ENCODE measurements at places on chromosomes 4 and X. TPM values are rescaled to one million over a fixed set of nuclear protein-coding genes. Genes with fewer than 3 reads are reported as not detected.

The NKX1-1 gene
- total RNA-seq: not detected

DNA sequence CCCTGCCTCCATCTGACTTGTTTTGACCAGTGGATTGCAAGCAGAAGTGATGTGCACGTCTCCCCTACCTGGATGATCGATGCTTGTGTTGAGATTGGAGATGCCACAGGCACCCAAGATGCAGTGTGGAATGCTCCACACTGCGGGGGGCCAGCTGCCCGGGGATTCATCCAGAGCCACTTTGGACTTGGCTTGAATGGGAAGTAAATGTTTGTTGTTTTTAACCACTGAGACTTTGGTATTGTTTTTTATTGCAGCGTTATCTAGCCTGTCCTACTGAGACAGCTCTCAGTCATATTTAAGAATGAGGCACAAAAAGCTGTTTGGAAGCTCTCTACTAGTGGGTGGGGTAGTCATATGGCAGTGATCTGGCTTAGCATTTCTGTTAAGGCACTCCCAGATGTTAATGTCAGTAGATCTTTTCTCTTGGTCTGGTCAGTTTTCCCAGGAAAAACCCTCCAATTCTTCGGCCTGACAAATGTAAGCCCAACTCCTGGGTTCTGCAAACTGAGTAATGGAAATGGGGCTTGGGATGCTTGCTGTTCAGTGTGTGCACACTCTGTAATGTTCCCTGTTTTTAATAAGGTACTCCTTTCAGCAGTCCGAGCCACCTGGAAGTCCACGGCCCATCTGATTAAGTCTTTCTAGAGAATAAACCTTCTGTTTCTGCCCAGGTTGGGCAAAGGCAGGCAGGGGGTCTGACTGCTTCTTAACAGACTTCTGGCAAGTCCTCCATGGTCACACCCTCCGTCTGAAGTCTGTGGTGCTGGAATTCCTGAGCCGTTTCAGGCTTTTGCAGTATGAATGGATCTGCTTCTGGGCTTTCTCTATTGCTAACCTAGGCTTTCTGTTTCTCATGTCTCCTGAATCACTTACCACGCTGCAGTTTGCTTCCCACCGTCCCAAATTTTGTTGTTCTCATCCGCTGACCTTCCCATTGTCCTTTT lies 74.8 kb downstream of the WWC2 start:
- DNase-seq: no peak

The PABPC5 gene
- 0.48 TPM for total RNA-seq

The GPR50 gene
- not detected for total RNA-seq

DNA sequence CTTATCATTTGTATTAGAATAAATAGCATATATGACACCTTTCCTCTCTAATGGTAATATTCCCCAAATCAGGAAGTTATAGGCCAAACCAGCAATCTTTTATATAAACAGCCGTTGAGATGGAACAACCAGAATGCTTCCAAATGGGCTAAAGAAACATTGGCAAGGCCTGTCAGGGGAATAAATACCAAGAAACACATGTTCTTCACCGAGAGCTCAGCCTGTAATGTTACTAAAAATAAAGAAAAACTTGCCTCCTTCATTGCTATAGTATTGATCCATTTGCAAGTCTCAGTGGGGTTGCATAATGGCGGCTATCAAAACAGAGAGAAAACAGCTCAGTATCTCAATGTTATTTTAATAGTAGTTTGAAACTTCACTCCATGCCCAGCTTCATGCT lies 104.9 kb downstream of the FAM13A start:
- no peak for DNase-seq

DNA sequence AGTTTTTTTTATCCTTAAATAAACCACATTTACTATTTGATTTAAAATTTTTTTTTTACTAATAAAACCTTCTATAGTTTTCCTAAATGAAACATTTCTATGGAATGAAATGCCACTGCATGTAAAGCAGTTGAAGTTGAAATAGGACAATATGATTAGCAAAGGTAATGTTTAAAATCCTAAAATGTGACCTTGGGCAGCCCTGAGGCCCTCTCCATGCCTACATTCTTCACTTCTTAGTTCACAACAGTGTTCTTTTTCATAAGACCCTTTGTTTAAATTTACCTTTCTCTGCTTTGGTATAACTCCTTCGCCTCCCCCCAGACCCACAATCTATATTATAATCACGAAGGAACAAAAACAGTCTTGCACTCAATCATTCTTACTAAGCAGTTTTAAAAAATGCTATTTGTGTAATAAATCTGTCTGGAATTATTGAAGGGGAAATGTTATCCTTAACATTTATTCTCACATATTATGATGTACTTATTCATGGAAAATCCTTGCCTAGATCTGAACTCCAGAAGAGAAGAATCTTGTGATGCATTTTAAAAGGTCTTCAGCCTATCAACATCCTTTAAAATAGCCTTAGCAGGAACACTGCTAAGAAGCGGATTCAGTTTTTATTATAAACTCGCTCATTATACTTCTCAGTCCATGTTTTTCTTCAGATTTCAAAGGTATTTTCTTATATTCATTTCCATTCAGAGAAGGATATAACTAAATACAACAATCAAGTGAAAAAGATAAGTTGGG lies 124.6 kb upstream of the NAP1L5 start:
- no peak for DNase-seq

The CDKL2 gene
- 0.13 TPM for total RNA-seq

DNA sequence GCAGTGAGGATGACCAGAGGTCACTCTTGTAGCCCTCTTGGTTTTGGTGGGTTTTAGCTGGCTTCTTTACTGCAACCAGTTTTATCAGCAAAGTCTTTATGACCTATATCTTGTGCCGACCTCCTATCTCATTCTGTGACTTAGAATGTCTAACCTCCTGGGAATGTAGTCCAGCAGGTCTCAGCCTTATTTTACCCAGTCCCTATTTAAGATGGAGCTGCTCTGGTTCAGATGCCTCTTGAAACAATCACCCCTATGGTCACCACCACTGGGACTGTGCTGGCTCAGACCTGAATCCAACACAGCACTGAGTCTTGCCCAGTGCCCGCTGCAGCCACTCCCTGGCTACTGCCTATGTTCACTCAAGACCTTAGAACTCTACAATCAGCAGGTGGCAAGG lies 49.4 kb downstream of the MCUB start:
- no peak for DNase-seq

The GAGE12J gene
- total RNA-seq: not detected

DNA sequence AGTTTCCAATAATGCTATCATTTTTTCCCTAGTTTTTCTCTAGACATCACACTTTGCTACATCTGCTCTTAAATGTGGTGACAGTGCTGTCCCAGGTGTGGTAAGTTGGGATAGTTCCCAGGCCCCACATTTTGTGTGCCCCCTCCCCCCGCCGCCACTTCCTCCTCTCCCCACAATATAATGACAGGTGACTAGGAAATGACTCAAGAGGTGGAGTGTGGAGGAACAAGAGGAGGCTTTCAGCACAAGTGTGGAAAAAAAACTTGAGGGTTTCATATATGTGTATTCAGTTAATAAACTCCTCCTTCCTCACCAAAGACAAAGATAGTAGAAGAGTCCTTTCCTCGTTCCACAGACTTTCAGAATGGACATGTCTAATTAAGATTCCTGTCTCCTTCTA lies 18.3 kb upstream of the IL21 start:
- no peak for DNase-seq

DNA sequence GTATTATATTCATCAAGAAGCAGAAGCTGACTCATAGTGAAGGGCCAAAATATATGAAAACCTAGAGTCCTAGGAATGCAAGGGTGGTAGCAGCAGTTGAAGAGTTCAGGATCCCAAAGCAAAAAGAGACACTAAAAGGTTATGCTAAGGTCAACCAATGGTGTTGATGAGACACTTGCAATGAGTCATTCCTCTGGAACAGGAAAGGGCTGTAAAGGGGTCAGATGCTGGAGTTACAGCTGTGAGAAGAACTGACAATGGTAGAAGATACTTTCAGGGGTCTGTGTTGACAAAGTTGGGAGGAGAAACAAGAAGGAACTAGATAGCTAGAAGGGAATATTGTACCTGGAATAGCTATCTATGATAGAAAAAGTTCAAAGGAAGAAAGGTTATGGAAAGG lies 47.5 kb downstream of the ZGRF1 start:
- DNase-seq: no peak

DNA sequence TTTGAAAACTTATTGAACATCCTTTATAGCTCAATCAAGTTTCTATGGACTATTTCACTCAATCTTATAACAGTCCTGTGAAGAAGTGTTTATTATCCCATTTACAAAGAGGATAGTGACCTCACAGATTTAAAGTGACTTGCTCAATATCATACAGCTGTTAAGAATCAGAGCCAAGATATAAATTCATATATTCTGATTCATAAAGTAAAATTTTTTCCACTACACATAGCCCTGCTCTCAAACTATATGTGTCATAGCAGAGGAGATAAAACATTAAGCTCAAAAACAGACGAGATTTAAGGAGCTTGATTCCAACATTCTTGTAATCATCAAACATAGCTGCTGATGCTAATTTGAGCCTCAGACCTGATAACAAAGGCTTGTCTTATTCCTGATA lies 226.8 kb downstream of the CAMK2D start:
- DNase-seq: no peak

- DNase-seq: no peak
Measured at GRCh38 chrX:11528623-11529022, 137.1 kb downstream of the ARHGAP6 start.

GRCh38 chr4:170015285-170015684 lies 10.9 kb downstream of the MFAP3L start:
- no peak for DNase-seq

GRCh38 chrX:69154051-69154450 lies 11.2 kb downstream of the PJA1 start:
- no peak for DNase-seq

GRCh38 chr4:138831948-138832347 lies 183.6 kb upstream of the NOCT start:
- DNase-seq: no peak

DNA sequence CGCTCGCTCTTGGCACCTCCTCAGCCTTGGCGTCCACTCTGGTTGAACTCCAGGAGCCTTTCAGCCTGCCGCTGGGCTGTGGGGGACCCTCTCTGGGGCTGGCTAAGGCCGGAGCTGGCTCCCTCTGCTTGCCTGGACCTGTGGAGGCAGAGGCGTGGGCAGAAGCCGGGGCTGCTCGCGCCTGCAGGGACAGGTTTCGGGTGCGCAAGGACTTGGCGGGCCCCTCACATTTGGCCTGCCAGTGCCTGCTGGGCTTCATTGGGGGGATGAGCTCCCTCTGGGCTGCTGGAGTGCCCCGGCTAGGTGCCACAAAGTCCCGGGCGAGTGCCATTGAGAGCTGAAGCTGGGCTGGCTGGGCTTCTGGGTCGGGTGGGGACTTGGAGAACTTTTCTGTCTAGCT lies 371.7 kb downstream of the FAM133A start:
- DNase-seq: no peak

DNA sequence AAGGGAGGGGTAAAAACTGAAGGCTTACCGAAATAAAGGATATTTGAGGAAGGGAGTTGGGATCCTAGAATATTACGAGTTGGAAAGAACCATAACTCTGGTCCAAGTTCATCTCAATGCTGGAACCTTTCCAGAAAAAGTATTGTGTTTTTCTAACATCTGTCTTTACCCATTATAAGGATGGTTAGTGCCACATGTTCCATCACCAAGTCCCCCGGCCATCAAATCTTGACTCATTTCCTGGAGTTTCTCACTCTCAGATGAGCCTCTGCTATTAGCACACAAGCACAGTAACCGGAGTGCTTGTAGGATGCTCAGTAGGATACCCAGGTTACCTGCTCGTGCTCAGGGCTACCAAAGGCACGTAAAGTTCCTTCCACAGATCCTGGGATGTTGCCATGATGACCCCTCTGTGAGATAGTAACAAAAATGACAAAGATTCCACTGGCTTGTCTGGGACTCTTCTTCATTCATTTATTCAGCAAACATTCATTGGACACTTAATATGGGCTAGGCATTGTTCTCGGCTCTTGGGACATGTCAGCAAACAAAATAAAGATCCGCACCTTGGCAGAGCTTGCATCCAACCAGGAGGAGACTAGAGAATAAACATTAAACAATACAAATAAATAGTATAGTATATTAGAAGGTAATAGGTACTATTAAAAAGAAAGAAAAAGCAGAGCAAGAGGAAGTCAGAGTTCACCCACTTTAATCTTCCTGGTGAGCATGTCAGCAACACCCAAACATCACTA lies 36.3 kb downstream of the PKD2 start:
- no peak for DNase-seq

The RPL39 gene
- total RNA-seq: 1,035 TPM

The HSFX1 gene
- 1.9 TPM for total RNA-seq

DNA sequence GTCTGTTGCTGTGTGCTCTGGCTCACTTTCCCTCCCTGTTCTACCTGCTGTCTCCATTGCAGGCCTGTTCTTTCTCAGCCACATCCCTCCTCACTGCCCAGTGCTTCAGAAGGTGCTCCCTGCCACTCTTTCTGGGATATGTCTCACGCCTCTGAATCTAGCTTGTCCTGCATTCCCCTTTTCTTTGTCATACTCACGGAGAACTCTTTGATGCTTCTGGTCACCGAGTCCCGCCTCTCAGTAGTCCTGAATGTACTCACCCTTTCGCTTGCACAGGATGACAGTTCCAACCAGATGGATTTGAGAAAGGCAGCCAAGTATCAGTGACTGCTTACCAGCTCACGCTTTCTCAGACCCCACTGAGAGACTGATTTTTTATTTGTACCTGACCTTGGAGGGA lies 65.2 kb upstream of the TLR2 start:
- no peak for DNase-seq

DNA sequence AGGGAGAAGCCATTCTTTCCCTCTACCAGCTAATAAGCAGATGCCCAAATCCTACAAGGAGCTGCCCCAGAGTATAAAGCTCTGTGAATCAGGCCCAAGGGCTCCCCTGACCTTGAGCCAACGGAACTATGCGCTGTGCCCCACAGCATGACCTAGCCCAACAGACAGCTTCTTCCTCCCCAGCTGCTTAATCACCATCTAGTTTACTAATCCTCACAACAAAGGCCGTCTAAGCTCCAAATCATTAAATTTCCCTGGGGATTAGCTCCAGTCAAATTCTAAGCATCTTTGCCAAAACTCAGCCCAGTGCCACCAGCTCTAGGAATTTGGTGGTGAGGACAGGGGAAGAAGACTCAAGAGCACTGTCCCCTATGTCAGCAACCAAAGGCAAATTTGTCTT lies 113.1 kb downstream of the SHROOM4 start:
- DNase-seq: no peak

The FMR1 gene
- total RNA-seq: 25.7 TPM

DNA sequence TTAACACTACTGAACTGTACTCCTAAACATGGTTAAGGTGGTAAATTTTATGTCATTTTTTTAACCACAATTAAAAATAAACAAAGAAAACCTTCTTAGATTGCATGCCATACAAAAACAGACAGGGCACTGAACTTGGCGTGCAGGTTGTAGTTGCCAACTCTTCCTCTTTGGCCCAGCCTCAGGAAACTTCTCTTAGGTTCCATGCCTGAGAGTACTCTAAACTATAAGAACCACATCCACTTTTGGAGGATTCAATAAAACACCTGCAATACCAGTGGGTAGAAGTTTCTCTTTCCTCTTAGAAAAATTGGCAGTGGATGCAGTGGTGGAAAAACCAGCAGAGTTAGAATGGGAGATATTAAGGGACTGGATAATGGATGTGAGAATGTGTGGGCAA lies 103.4 kb downstream of the LUZP4 start:
- DNase-seq: no peak

All from Right ventricle myocardium superior (tissue), 1 donor.